ENCODE measurements at places on chromosomes 7 and 10. TPM values are rescaled to one million over a fixed set of nuclear protein-coding genes. Genes with fewer than 3 reads are reported as not detected.
A peak's percentile ranks its signal among the peaks of the same experiment; 100 is the strongest.

GRCh38 chr10:124001391-124002148 lies 91.8 kb downstream of the CHST15 start:
- no peak for DNase-seq

DNA sequence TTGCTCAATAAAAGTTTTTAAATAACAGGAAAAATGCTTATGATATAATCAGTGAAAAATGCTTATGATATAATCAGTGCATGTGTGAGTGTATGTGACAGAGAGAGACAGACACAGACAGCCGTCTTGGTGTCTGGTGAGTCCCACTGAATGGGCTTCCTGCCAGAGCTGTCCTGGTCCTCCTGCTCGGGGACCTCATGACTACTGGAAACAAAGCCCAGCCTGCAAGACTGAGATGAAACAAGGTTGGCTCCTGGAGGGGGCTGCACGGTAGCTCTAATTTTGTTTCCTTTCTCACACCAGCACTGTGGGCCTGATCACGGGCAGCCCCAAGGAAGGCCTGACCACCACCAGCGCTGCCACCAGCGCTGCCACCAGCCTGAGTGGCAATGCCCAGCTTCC lies 57.3 kb downstream of the NRP1 start:
- no peak for DNase-seq

DNA sequence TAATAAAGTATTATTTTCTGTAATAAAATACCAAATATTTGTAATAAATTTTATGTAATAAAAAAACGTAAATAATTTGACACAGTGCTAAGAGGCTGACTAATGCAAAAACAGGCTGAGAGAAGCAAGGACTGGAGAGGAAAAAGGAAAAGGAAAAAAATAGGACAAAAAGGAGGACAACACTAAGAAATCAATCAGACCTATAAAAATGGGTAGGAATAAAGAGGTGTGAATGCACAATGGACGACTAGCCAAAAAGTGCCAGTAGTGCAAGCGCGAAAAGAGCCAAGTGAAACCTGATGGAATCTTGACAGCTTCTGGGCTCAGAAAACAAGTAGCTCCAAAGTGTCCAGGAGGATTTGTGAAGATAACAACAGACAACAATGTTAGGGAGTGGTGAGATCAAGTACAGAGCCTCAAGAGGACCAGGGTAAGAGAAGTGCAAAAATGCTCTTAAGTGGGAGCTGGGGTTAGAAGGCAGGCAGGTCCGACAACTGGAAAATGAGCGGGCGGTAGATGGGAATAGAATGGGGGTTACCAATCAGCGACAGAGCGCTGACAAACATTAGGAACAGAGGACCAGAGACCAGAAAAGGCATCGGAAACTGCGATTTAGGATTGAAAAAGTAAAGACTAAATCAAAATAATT lies 1.2 kb downstream of the BRAF start:
- no peak for DNase-seq

The OR6V1 gene
- not detected for total RNA-seq

GRCh38 chr7:39042670-39043069 lies 65.0 kb downstream of the POU6F2 start:
- DNase-seq = no peak

GRCh38 chr10:104478380-104478779 lies 124.7 kb downstream of the CFAP58 start:
- DNase-seq = no peak

The NUTM2A gene
- total RNA-seq = 2.8 TPM

- DNase-seq = peak; percentile 2
These were observed 4.7 kb upstream of the DEPP1 start for GRCh38 chr10:44983066-44983894.

DNA sequence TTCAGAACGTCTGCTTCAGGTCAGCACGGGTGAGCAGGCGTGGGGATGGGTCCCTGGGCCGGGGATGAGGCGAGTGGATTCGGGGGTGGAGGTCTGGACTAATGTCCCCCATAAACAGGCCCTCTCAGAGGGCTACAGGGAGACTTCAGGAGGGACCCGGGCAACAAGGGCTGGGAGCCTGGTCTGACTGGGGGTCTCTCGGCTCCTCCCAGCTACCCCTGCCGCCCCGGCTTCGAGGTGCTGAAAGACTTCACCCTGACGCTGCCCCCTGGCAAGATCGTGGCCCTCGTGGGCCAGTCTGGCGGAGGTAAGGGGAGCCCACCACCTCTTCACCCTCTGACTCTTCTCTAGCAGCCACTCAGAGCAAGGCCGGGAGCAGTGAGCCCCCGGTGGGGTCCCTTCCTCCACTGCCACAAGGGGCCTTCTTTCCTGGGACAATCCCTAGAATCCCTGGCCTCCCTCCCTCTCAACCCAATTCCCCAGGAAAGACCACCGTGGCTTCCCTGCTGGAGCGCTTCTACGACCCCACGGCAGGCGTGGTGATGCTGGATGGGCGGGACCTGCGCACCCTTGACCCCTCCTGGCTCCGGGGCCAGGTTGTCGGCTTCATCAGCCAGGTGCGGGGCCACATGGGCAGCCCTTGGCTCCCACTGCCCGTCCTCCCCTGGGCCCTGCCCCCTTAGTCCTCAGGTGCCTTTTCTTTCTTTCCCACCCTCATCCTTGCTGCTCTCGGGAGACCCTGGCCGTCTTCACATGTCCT lies 7.5 kb upstream of the ASIC3 start:
- no peak for DNase-seq

The VAX1 gene
- not detected for total RNA-seq

The FAM25G gene
- 2.7 TPM for total RNA-seq

The ZNF316 gene
- total RNA-seq = 19.0 TPM

GRCh38 chr10:92822964-92823363 lies 25.4 kb upstream of the EXOC6 start:
- DNase-seq = no peak

GRCh38 chr10:8183241-8183704 lies 128.8 kb downstream of the GATA3 start:
- DNase-seq = no peak

DNA sequence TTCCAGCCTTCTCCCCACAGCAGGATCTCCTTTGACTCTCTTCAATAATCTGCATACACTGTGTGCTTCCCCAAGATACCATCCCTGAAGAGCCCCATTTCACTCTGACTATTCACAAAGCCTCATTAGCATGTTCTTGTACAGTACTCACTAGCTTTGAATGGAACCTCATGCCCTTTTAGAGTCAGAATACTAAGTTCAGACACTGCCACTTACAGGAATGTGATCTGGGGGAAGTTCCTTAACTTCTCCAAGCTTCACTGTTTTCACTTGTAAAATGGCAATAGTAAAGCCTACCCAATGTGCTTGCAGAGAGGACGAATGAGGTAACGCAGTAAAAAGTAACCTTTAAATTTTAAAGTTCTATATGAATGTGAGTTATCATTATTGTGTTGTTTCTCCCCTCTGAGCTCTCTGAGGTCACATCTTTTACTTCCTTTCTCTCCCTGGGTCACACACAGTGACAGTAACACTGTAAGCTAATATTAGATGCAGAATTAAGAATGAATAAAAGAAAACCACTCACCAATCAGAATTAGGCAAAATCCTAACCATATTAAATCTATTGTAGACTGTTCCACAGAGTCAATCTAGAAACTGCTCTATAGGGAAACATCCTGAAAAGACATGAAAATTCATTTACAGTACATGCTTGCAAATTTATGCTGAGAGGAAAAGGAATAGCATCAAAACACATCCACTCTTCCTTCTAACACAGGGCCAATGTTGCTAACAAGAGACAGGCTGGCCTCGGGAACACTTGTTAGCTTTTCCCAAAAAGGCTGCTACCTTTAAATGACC lies 64.2 kb upstream of the IL6 start:
- DNase-seq = no peak

DNA sequence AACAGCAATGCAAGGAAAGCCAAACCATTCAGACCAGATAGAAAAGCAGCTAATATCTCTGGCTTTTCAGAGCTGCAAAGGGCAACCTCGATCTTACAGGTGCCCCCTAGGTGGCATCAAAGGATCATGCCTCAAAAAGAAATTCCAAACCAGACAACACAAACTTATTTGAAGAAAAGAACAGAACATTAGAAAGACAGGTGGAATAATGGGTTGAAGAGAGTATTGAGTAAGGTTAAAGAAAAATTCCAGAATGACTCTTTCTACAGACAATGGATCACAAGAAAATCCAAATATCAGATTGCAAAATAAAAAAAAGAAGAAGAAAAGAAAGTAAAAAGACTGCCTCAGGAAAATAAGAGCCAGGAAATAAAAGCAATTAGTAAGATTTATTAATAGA lies 213.7 kb downstream of the ELMO1 start:
- DNase-seq = no peak

- no peak for DNase-seq
These were observed 121.7 kb downstream of the PRPF18 start for GRCh38 chr10:13708256-13708990.

GRCh38 chr7:12294701-12295100 lies 83.6 kb downstream of the TMEM106B start:
- no peak for DNase-seq

GRCh38 chr7:130048906-130049305 lies 2.3 kb downstream of the ZC3HC1 start:
- no peak for DNase-seq

The GBX1 gene
- total RNA-seq = not detected

- DNase-seq = no peak
These were observed 40.7 kb downstream of the PIK3CG start for GRCh38 chr7:106905734-106906133.

GRCh38 chr7:83119026-83119382 lies 43.7 kb downstream of the PCLO start:
- no peak for DNase-seq

DNA sequence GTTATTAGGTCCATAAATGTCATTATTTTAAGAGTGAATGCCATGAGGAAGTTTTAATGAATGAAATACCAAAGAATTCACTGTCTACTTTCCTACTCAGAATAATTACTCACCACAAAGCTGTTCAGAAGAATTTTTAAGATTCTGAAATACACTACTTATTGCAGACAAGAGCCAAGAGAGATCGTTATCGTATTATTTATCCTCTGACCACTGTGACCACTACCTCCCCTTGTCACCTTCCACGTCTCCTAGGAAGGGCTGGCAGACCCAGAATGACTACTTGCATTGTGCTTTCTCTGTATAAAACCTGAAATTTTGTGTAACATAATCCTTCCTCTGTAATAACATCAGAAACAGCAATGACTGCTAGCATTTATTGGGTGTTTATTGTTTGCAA lies 81.9 kb downstream of the ABCB5 start:
- DNase-seq = no peak

GRCh38 chr10:31424473-31424872 lies 105.5 kb downstream of the ZEB1 start:
- DNase-seq = no peak

- peak; percentile 61 for DNase-seq
These were observed 114.9 kb downstream of the IPMK start for GRCh38 chr10:58152673-58153263.

DNA sequence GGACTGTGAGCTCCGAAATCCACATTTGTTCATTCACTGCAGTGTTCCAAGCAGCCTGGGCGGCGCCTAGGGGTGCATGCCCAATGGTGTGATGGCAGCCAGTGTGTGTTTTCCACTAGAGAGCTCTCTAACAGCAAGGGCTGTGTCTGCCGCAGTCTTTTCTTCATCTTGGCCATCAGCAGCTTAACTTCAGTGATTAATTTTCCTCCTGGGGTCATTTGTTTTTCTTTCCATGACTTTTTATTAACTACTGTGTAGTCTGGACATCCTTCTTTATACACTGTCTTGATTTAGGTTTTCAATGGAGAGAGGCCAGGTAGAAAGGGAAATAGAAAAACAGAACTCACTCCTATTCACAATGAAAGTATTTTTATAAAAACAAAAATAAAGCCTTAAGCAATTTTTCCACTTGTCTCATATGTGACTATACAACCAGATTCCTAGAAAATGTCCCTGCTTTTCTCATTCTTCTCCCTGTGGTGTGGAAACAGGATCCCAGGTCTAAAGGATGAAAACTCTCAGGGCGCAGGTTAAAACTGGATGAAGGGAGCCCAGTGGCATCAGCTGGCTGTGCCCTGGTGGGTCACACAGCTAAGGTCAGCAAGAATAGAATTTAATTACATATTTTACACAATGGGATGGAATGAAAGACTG lies 176.8 kb downstream of the PKD1L1 start:
- DNase-seq = no peak

DNA sequence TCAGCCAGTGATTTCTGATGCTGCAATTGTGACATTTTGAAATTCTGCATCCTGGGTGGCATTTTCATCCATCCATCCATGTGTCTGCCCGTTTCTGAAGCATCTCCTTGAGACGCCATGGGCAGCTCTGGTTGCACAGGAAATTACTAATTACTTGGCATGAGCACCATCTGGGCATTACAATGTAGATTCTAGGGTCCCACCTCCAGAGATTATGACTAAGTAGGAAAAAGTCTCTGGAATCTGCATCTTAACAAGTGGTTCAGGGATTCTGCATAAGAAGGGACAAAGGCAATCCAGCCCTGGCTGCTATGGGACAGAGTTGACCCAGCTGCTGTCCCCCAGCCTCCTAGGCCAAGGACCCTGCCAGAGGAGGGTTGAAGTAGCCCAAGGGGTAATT lies 65.3 kb downstream of the CUZD1 start:
- no peak for DNase-seq

- DNase-seq = no peak
These were observed 35.5 kb upstream of the CABCOCO1 start for GRCh38 chr10:61627266-61627665.

DNA sequence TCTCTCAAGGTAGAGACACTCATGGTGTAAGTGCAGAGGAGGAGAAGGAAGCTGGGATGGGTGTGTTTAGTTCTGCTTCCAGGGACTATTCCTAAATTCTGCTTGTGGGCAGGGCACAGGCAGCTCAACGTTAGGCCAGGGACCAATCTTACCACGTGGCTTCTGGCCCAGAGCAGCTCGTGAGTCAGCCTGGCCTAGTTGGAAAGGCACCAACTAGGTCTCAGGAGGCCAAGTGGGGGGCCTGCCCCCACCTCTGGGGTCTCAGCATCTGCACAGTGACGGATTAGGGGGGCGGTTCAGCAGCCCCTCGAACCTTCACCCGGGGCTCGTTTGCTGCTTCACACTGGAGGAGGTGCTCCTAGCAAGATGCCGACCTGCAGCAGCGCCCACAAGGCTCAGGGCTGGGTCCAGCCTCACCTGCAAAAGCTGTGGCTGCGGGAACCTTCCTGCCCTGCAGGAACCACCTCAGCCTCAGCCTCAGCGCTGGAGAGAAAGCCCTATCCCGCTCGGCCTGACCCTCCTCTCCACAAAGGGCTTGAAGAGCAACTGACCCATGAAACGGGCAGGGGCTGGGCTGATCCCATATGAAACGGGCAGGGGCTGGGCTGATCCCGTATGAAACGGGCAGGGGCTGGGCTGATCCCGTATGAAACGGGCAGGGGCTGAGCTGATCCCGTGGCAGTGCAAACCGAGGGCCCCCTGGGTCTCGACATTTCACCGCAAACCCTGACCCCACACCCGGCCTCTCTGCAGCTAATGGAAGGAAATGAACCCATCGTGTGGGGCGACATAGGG lies 447.4 kb downstream of the DNAJB6 start:
- no peak for DNase-seq

DNA sequence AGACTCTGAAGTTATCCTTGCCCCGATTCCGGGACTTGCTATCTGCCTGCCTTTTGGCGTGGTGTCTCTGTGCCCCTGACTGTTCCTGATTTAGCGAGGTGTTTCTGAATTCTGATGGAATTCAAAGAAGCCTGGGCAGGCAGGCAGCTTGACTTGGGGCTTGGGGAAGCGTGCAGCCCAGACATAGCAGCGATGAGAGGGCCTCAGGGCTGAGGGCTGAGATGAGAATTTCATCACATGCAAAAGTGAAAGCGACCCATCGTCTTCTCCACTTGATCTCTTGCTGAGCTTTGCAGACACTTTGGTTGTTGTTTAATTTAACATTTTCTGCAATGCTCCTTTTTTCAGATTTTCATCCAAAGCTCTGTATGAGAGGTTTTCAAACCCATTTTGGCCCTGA lies 57.8 kb downstream of the TCF7L2 start:
- no peak for DNase-seq
